ENCODE measurements at places on chromosomes 16 and 17.
A peak's percentile ranks its signal among the peaks of the same experiment; 100 is the strongest.

DNA sequence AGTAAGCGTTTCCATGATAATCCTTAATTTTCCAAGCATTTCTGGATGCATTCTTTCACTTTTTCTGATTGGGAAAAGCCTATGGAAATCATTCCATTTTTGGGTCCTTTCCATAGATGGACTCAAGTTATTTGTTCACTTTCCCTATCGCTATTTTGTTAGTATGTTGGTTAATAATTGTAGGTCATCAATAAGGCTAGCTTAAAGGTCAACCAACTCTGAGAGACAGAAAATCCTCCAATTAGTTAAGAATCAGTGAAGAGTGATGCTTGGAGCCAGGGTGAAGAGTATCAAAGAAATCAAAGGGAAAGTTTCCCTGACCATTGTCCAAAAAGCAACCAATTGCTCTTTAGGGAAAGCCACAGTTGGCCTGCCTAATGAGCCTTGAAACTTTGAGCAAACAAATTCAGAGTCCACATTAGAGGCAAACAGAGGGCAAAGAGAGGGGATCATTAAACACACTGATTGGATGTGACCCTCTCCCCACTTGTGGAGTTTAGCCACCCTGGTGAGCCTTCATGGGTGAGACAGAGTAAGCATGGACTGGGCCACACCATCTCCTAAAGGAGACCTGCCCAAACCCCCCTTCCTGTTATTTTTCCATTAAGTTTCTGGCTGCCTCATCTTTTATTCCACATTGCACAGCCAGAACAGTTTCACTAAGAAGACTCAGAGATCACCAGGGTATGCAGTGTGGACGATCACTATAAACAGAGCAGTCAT lies 133.4 kb upstream of the DYNLRB2 start:
- DNase-seq, result no peak

GRCh38 chr16:77951788-77952187 lies 70.6 kb upstream of the CLEC3A start:
- DNase-seq, result no peak

GRCh38 chr16:74585846-74586443 lies 21.0 kb downstream of the GLG1 start:
- no peak for DNase-seq

GRCh38 chr16:55470533-55471371 lies 8.2 kb upstream of the MMP2 start:
- no peak for DNase-seq

- DNase-seq, result peak; percentile 87
These were observed 12.6 kb upstream of the TCF25 start for GRCh38 chr16:89860747-89861304.

- DNase-seq, result no peak
These were observed 57.2 kb downstream of the KANSL1 start for GRCh38 chr17:46135879-46136563.

- no peak for DNase-seq
These were observed 35.8 kb downstream of the NF1 start for GRCh38 chr17:31130286-31131224.

- DNase-seq, result no peak
These were observed 787.9 kb upstream of the EEF2KMT start for GRCh38 chr16:5885521-5885920.

DNA sequence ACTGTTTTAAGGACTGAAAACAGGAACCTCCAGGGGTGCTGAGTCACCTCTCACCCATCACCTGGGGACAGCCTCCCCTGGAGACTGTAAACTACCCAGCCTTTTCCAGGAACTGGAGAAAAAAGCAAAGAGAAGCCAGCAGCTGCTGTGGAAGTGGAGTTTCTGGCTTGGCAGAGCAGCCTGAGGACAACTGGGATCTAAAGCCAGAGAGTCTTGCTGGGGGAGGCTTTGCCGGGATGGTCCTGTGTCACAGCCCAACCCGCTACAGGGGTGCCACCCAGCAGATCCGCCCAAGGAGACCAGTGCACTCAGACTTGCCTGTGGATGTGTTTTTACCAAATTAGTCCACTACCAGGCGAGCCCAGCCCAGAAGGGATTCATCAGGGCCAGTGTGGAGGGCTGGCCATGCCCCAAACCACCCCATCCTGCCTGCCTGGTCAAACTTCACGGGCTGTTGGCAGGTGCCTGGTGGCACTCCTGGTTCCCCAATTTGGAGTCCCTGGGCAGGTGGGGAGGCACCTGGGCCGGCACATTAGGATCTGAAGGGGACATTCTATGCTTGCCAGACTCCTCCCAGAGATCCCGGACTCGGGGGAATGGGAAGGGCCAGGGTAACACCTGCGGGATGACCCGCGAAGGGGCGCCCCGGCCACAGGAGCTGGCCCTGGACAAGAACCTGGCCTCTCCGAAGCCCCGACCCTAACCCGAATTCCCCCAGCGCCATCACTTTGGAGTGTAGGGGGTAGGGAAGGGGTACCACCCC lies 771 bp downstream of the MSRB1 start:
- peak; percentile 37 for DNase-seq

GRCh38 chr17:83119987-83120864 lies 40.8 kb downstream of the METRNL start:
- peak; percentile 75 for DNase-seq

- no peak for DNase-seq
These were observed 29.9 kb upstream of the WFIKKN2 start for GRCh38 chr17:50805486-50805885.

GRCh38 chr16:12240036-12240435 lies 263.5 kb downstream of the SNX29 start:
- DNase-seq, result no peak

- DNase-seq, result no peak
These were observed 49.9 kb upstream of the COX10 start for GRCh38 chr17:14019186-14019956.

DNA sequence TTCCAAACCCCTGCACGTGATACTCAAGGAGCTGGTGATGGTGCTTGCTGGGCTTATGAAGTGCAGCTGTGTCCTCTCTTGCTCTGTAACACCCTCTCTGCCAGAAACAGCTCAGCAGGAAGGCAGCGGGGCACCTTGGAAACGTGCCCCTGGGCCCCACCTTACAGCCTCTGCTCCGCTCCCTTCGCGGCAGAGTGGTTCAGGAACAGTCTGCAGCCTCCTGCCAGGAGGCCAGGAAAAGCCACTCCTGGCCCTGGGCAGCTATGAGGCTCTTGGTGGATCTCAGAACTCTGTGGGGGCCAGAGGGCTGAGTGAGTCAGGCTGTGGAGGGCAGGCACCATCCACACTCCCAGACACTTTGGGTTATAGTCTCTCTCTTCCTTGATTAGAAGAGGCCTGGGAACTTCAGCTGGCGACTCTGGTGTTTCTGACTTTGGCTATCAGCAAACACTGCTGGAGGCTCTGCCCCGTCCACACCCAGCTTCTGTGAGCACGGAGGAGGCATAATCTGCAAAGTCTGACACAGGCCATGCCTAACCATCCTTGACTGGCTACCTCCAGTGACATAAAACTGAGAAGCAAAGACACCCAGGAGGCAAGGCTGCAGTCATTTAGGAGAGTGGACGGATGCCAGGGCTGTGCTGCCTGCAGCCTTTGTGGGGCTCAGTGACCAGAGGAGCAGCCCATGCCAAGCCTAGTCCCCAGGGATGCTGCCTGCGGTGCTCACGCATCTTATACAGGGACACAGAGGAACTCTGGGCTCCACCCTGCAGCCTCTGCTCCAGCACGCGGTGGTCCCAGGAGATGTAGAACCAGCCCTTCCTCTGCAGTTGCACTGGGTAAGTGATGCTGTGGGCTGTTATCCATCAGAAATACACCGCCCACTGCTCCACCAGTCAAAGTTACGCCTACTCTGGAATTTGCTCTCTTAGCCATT lies 65.3 kb downstream of the METRNL start:
- no peak for DNase-seq

- no peak for DNase-seq
These were observed 43.7 kb downstream of the USP22 start for GRCh38 chr17:20999044-20999573.

- no peak for DNase-seq
These were observed 15.2 kb upstream of the FLCN start for GRCh38 chr17:17252149-17252661.

DNA sequence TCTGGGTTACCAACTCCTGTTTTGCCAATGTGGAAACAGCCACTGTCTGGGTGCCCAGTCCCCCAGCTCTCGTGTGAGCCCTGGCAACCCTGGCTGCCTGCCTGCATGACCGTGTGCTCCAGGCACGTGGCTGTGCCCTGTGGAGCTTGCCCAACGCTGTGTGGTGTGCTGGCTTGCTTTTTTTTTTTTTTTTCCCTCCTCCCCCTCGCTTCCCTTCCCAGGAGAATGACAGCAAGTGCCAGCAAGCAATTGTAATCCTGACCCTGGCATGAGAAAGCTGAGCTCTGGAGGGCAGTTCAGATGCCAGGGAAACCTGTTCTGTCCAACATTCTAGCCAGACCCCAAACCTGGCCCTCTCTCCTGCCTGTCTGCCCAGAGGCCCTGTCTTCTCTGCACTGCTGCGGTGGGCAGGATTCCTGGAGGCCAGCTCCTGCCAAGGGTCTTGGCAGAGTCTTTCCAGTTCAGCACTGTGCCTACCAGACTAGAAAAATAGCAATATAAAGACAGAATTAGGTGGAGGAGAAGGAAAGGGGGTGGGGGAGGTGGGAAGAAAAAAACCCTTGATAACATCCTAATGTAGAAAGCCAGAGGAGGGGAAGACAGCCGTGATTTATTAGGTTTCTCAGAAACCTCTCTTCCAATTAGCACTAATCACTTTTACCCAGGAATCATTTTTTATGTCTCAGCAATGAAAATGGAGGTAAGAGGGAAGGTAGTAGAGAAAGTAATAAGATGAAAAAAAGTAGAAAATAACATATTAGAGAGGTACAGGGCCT lies 9.0 kb downstream of the HLF start:
- no peak for DNase-seq

DNA sequence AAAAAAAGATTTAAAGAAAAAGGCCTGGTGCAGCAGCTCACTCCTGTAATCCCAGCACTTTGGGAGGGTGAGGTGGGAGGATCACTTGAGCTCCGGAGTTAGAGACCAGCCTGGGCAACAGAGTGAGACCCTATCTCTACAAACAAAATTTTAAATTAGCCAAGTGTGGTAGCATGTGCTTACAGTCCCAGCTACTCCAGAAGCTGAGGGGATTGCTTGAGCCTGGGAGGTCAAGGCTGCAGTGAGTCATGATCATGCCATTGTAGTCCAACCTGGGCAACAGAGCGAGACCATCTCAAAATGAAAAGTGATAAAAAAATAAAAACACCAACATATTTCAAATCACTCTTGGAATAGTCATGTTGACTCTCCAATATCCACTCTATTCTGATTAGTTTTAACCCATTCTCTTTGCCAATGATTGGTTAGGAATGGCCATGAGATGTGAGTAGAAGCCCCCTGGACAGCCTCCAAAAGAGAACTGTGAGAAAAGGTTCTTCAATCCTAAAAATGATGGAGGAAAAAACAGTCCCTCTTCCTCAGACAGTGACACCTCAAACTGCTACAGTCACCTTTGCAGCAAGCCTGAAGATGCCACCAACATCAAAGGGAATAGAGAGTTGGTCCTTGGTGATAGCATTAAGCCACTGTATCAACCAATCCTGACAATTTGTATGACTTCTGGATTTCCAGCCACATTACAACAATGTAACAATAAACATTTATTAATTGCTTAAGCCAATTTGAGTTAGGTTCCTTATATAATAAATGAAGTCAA lies 2.9 kb upstream of the KANSL1 start:
- no peak for DNase-seq

GRCh38 chr17:68255731-68256538 lies 8.1 kb downstream of the AMZ2 start:
- no peak for DNase-seq

DNA sequence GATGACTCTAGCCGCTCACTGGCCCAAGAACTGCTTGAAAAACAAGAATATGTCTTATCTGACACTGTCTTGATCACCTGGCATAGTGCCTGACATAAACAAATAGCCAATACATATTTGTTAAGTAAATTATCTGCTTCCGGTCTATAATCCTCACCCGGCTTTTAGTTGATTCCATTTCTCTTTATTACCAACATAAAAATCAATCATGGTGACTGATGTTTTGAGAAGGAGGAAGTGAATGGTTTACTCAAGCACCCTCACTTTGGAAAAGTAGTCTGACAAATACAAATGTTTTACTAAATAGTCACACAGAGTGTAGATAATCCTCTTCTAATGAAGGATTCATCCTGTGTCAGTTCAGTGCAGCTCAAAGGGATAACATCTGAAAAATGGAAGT lies 47.0 kb downstream of the SKAP1 start:
- DNase-seq, result no peak

- DNase-seq, result no peak
These were observed 39.3 kb upstream of the TEKT1 start for GRCh38 chr17:6870841-6871240.

- DNase-seq, result no peak
These were observed 658 bp downstream of the CACNG4 start for GRCh38 chr17:66964930-66965800.

DNA sequence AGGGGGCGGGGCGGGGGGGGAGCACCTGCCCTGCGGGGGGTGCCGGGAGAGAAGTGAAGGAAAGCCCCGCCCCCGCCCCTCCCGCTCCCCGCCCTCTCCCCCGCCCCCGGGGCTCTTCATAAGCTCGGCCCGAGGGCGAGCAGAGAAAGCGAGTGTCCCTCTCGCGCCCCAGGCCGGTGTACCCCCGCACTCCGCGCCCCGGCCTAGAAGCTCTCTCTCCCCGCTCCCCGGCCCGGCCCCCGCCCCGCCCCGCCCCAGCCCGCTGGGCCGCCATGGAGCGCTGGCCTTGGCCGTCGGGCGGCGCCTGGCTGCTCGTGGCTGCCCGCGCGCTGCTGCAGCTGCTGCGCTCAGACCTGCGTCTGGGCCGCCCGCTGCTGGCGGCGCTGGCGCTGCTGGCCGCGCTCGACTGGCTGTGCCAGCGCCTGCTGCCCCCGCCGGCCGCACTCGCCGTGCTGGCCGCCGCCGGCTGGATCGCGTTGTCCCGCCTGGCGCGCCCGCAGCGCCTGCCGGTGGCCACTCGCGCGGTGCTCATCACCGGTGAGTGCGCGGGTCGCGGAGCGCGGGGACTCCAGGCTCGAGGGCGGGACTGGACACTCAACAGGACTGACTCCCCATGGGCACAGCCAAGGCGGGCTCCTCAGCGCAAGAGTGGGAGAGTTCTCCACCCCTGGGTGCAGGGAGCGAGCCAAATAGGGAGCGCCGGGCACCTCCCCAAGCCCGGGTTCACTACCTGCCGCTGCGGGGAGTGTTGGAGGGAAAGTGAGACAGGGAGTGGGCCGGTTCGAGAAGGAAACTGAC lies at the start of gene HSD11B2:
Gene HSD11B2, plus strand, starts transcription at position 145 of the 798 bp plus-strand sequence. Its CDS starts 128 bp downstream, at position 273.
- DNase-seq, result peak; percentile 30

- DNase-seq, result no peak
These were observed 53.7 kb upstream of the GSG1L start for GRCh38 chr16:28117168-28117565.

DNA sequence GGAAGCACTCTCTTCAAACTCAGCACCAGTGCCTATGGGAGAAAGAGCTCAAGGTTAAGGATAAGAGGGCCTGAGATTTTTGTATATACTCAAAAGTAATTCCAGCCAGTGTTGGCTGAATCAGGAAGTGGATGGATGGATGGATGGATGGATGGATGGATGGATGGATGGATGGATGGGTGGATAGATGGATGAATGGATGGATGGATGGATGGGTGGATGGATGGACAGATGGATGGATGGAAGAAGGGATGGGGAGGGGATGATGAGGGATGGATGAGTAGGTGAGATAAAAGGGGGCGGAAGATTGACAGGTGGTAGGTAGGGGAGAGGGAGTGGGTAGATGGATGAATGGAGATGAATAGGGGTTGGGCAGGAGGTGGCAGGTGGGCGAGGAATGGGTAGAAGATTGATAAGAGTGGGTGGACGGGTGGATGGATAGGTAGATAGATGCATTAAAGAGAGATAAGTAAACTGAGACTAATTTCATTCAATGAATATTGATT lies 4.1 kb downstream of the CX3CL1 start:
- DNase-seq, result no peak

Data from memory B cell (primary cell).